ENCODE measurements at places on chromosomes 2 and 18. TPM values are rescaled to one million over a fixed set of nuclear protein-coding genes. Genes with fewer than 3 reads are reported as not detected.
A peak's percentile ranks its signal among the peaks of the same experiment; 100 is the strongest.

EPC2 gene
- total RNA-seq, result 35.9 TPM

DNA sequence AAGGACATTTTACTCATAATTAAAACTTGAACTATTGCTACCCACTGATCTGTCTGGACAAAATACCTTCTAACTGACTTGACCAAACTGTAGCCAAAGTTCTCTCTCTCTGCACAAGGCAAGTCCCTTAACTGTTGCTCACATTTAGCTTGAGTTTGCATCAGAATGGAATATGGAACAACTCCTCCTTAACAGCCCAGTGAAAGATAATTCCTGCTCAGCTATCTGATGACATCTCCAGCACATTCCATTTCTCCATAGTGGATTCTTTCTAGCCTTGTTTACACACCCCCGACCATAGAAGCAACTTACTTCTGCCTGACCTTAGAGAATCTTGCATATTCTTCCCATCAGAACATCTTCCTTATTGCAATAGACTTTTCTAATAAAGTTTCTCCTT lies 317.2 kb upstream of the CDH2 start:
- no peak for DNase-seq
- no peaks in the 10 kb centered on the region for H3K36me3 ChIP-seq
- no peaks in the 10 kb centered on the region for H3K4me1 ChIP-seq
- H3K27ac ChIP-seq, result no peak overlapping the region

DNA sequence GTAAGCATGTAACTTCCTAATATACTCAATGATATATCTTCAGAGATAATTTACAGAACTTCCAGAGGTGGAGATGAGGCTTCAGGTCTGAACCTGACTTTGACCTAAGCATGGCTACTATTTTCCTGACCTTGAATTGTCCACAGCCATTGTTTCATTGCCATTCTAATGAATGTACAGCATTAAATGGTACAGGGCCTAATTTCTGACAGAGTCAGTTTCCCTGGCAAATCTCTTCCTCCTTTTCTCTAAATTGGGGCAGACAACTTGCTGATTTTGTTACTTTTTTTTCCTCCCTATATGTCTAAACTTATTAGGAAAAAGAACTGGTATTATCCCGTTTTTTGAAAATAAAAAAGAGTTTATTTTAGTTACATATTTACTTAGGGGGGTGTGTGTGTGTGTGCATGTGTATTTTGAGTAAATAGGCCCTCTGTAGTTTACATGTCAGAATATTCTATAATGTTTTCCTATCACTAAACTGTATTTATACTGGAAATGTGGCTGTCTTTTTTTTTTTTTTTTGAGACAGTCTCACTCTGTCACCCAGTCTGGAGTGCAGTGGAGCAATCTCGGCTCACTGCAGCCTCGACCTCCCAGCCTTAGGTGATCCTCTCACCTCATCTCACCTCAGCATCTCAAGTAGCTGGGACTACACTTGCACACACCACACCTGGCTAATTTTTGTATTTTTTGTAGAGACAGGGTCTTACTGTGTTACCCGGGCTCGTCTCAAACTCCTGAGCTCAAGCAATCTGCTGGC lies 43.3 kb upstream of the SCN9A start:
- H3K4me1 ChIP-seq, result no peaks in the 10 kb centered on the region
- H3K36me3 ChIP-seq, result no peaks in the 10 kb centered on the region
- no peak overlapping the region for H3K27ac ChIP-seq
- no peak overlapping the region for H3K4me3 ChIP-seq
- no peaks in the 10 kb centered on the region for H3K27me3 ChIP-seq

DNA sequence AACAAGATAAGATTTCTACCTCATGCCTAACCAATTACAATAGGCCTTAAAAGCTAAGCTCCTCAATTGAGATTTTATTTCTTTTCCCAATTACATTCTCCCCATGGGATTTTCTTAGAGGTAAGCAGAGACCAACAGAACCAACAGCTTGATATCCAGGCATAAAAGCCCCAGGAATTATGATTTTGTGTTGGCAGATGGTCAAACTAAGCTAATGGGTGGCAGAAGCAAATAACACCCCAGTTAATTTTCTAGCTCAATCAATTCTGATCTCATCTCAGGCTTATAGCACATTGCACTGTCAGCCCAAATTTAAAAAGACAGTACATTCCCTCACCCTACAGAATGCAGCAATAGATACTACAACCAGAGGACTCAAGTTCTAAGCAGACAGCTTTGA lies 156.4 kb downstream of the NRXN1 start:
- no peak for DNase-seq
- no peak overlapping the region for H3K27ac ChIP-seq
- H3K4me1 ChIP-seq, result peaks cover 4% of the 10 kb centered on the region
- H3K27me3 ChIP-seq, result peaks cover 6% of the 10 kb centered on the region
- H3K4me3 ChIP-seq, result no peak overlapping the region
- no peaks in the 10 kb centered on the region for H3K36me3 ChIP-seq

DNA sequence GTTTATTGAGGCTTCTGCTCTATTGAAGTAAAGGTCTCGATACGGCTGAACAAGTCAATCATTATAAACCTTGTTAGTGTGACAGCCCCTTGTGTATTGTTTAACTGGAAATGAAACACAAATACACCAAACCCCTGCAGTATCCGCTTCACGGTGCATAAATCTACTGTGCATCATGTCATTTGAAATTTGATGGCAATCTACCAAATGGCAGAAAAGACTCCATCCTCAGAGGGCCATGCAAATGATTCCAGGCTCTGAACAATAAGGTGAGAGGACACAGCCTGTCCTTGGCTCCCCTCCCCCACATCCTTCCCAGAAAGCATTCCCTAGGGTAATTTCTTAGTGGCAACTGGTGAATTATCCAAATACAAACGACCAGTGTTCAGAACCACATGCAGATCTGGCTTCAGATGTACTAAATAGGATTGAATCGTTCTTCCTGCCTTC lies 80.6 kb downstream of the ADCYAP1 start:
- DNase-seq, result no peak
- no peaks in the 10 kb centered on the region for H3K4me1 ChIP-seq
- no peaks in the 10 kb centered on the region for H3K36me3 ChIP-seq
- no peak overlapping the region for H3K4me3 ChIP-seq

DNA sequence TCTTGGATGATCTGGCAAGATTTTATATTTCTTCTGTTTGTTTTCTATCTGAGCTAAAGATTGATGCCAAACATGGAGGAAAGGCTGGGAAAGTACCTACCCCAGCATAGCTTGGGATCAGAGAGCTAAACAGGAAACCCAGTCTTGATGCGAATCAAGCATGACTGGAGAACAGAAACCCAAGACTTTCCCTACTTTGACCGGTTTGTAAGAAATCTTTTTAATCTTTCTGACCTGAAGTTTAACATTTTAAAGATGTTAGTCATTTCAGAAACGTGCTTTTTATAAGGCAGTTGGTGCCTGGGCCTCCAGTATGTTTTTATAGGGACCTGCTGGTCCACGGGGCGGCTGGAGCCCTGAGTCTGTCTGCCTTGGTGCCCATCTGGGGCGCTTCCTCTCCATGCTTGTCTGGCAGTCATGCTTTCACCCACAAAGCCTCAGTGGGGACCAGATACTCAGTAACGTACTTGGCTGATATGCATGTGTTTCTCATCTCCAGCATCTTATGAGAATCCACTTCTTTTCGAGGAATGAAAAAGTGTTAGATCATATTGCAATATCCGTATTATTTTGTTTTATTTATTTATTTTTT lies 266.5 kb downstream of the PTGR3 start:
- no peak for DNase-seq
- H3K27ac ChIP-seq, result no peak overlapping the region
- no peak overlapping the region for H3K4me3 ChIP-seq
- H3K4me1 ChIP-seq, result no peaks in the 10 kb centered on the region
- no peaks in the 10 kb centered on the region for H3K27me3 ChIP-seq

DNA sequence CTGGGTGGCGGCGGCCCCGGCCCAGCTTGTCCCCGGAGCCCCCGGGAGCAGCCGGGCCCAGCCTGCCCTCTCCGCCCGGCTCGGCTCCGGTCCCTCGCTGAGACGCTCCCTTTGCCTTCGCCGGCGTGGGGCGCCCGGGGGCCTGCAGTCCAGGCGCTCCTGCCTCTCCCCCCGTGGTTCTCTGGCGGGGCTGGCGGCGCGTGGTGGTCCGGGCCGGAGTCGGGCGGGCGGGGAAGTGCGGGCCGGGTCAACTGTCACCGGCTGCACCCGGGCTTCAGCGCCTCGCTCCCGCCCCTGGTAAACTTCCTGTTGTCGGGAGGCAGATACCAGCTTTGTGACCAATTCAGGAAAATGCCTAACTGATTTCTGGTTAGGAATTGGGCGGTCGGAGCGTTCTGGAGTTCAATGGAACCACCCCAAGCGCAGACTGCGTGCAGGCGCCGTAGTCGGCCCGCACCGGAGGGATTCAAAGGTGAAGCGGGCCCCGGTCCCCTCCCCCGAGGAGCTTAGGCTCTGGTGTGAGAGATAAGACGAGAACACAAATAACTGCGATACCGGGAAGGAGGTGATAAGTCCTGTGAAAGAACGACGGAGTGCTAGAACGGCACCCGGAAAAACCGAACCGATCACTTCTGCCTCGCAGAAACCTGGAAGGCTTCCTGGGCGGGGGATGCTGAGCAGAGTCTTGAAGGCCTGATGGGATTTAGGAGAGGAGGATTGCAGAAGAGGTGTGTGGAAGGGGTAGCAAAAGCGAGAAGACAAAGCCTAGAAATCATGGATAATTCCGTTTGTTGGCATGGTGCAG lies 891 bp downstream of the CAB39 start:
- H3K27me3 ChIP-seq, result no peaks in the 10 kb centered on the region
- peak overlapping the region; percentile 97 for H3K27ac ChIP-seq
- peaks cover 41% of the 10 kb centered on the region for H3K4me1 ChIP-seq
- H3K4me3 ChIP-seq, result peak overlapping the region; percentile 96
- peak; percentile 74 for DNase-seq
